ENCODE measurements at places on chromosomes 2 and 18. TPM values are rescaled to one million over a fixed set of nuclear protein-coding genes. Genes with fewer than 3 reads are reported as not detected.
A peak's percentile ranks its signal among the peaks of the same experiment; 100 is the strongest.

- DNase-seq, result no peak
Observed at GRCh38 chr2:190562121-190562520, 27.6 kb upstream of the NEMP2 start.

Gene GALR1
- not detected for total RNA-seq

Gene TTR
- not detected for total RNA-seq

Gene CCDC141
- total RNA-seq, result not detected

DNA sequence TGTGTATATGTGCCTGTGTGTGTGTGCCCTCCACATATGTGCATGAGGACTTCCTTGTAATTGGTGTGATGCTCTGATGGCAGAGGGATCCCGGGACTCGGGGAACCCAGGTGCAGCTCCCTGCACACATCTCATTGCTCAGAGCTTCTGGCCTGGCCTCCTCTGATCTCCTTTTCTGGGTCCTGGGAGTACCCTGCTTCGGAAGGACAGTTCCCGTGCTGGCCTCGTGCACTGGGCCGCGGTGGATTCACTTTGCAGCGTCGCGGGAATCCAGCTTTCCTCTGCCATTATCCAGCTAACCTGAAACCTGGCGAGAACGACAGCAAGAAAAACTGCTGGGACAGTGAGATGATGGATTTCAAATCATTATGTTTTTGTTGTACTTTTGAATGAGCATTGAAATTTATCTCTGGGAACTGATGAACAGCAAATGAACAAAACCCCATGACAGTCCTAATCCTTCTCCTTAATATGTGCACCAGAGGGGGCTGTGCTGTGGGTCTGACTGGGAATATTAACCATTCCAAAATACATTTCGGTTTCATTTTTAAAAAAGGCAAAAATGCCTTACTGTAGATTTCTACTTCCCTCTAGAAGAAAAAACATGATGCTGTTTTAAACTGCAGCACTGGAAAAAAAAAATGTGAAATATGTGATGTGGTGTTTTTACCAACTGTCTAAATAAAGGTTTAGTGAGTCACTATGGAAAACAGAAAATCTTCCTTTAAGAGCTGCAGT, 78.2 kb downstream of the PTGR3 start:
- no peak for DNase-seq

Gene SERPINB12
- not detected for total RNA-seq

DNA sequence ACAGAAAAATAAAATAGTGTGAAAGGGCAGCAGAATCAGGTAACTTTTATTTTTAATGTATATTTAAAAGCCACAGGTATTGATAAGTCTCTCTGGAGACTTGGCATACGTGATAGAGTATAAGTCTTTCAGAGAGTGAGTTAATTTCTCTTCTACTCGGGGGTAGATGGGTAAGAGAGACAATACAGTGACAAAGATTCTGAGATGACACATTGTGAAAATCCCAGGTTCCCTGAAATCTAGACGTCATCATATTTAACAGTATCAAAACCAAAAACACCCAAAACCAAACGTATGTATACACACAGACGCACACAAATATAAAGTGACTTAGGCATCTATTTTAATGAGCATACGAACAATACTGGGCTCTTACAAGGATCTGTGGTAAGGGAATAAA, 33.3 kb downstream of the NIF3L1 start:
- no peak for DNase-seq

- no peak for DNase-seq
Observed at GRCh38 chr2:155026651-155027174, 328.2 kb downstream of the KCNJ3 start.

GRCh38 chr2:63865159-63865799, 23.6 kb downstream of the UGP2 start:
- DNase-seq, result peak; percentile 78

Gene DLGAP1
- 1.7 TPM for total RNA-seq

DNA sequence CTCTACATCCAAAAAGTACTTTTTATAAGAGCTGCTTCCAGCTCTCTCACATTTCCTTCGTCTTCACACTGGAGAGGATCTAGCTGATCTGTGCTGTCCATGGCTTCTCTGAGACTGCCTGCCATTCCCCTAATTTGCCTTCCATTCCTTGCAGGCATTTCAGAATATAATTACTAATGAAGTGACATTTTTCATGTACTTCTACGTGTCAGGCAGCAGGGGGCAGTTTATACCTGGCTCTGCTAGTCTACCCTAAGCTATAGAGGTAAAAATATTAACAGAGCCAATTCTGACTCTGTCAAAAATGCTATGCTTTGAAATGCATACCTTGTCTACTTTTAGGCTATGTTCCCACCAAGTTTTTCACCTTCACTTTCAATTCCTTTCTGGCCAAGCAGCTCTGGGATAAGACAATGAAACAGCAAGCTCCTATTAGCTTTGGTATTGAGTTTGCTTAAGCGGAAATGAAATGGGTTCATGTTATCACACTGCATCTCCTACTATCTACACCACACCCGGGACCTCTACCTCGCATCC, 81.9 kb downstream of the MEP1B start:
- peak; percentile 8 for DNase-seq

Gene DAW1
- total RNA-seq, result under 0.01 TPM

Gene UCN
- total RNA-seq, result 0.33 TPM

DNA sequence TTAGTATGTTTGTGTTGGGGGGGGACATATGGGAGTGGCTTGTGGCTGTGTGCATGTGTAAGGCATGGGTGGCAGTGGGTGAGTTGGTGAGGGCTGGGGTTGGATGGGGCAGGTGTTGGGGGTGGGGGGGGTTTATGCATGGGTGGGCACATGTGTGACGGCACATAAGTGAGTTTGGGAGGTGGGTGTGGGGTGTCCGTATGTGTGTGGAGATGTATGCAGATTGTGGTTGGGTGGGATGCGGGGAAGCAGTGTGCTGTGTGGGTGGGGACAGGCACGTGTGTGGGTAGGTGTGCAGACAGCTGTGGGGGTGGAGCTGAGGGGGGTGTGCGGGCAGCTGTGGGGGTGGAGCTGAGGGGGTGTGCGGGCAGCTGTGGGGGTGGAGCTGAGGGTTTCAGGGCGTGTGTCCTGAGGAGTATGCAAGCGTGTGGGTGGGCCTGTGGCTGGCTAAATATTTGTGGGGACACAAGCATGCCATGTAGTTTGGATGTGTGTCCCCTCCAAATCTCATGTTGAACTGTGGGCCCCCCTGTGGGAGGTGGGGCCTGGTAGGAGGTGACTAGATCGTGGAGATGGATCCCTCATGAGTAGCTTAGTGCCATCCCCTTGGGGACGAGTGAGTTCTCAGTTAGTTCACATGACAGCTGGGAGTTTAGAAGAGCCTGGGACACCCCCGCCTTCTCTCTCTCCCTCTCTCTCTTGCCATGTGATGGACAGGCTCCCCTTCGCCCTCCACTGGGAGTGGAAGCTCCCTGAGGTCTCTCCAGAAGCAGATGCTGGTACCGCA, 59.4 kb downstream of the ANKMY1 start:
- DNase-seq, result no peak

DNA sequence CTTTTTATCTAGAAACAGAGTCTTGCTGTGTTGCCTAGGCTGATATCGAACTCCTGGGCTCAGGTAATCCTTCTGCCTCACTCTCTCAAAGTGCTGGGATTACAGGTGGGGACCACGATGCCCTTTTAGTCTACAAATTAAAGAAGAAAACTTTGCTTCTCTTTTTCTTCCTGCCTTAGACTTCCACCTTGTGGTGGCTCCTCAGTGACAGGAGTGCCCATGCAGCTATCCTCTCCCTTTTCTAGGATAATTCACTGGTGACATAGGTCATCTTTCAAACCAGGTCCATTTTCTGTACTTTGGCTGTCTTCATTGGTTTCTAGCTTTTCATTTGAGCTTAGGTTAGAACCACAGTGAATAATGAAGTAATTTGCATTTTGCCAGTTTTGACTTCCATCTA, 13.6 kb downstream of the DCAF17 start:
- DNase-seq, result no peak

- DNase-seq, result peak; percentile 51
Observed at GRCh38 chr2:150732064-150732463, 244.6 kb upstream of the RND3 start.

Gene KANSL1L
- total RNA-seq, result 6.1 TPM

GRCh38 chr2:100978582-100979191, 23.4 kb upstream of the RPL31 start:
- no peak for DNase-seq

DNA sequence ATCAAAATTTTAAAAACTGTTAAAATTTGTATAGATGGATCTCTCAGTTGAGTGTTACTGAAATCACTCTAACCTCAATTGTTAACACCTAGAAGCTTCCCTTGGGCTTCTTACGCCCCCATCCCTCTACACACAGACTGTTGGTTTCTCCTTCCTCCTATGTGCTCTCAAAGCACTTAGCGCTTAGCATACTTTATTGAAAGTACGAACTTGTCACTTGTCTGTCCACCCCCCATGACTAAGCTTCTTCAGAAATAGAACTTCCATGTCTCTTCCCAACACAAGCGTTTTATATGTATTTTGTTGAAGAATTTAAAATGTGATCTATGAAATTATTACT, 441 bp downstream of the MPHOSPH10 start:
- DNase-seq, result no peak

DNA sequence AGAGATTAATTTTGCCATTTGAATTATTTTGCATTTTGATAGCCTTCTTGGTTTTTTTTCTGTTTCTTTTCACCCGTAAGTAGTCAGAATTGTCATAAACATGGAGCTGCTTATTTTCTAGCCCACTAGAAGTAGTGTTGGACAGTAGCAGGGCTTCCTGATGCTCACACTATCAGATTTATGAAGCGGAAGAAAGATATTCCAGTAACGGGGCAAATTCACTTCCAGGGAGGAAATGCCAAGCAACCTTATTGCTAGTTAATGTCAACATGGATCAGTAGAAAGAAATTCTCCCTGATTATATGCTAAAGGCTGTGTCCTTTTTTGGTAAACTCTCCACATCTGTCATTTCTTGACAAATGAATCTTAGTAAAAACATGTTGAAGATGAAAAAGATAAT, 19.2 kb upstream of the ADAM23 start:
- no peak for DNase-seq

DNA sequence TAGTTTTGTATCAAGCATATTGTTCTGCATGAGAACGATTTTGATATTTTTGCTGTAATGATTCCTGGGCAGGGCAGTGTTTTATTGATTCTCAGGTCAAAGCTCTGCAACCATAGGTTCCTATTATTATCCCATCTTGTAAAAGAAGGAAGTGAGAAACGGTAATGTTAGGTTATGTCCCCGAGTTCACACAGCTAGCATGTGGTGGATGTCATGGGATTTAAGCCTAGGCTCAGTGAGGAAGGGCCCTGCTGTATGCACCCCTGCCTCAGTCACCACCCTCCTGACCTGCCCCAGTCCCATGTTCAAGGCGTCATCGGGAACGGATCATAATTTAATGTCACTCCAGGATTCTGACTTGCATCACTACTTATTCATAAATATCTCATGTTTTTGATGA, 10.7 kb downstream of the ACP1 start:
- no peak for DNase-seq

- DNase-seq, result no peak
Observed at GRCh38 chr2:17634997-17635396, 94.5 kb downstream of the VSNL1 start.

- DNase-seq, result no peak
Observed at GRCh38 chr2:166572937-166573336, 78.9 kb upstream of the SCN7A start.

Gene ASB18
- not detected for total RNA-seq

DNA sequence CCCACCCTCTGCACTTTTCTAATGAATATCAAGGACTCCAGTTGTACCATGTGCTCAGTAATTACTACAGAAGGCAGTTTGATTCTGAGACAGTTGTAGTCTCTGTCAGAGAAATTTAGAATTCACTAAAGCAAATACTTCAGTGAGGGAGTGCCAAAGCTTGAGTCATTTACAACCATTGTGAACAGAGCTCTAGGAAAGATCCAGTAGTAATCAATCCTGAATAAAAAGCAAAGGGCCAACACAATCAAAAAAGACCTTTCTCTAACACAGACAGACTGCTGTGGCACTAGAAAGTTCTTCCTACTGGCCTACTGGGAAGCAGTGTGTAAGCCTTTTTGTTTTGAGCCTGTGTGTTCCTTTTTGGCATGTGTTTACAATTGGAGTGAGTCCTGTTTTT, 135.6 kb upstream of the UNC80 start:
- DNase-seq, result no peak

- no peak for DNase-seq
Observed at GRCh38 chr2:30626397-30626796, 179.4 kb downstream of the LCLAT1 start.

Gene MEP1B
- total RNA-seq, result under 0.01 TPM

DNA sequence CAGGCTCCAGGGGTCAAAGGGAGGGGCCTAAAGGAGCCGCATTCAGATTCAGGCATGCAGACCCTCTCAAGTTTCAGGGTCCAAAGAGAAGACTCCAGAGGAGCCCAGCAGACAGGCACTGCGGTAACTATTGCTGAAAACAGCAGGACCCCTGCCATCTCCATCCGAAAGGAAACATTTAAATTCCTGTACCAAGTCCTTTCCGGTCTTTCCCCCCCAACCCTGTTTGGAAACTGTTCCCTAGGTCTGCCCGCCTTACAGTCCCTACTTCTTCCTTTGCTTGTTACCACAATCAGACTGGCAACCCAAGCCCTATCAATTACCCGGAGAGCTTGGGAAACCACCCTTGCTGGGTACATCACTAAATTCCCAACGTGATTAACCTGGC, 82.0 kb downstream of the DNMT3A start:
- DNase-seq, result no peak

Measured in mammary epithelial cell (primary cell).